COLO829 (cell line): ENCODE measurements at places on chromosomes 11 and 22.

DNA sequence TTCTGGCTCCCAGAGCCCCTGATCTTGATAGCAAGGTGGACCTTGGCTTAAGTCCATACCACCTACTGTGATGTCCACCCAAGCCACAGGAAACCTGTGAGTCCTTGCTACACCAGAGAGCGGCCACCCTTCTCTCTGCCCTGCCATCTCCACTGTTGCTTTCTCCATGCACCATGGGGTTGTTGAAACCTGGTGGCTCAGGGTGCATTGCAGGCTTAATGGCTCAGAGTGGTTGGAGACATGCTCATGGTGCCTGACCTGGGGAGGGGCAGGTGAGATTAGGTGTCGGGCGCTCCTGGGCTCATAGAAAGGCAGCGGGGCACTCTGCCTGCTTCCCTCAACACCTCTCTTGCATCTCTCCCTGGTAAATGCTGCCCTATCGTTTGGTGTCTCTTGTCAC lies 25.0 kb upstream of the CACNG2 start:
- no peak for DNase-seq

GRCh38 chr22:42343121-42343454 lies 72.6 kb upstream of the TCF20 start:
- no peak for DNase-seq

DNA sequence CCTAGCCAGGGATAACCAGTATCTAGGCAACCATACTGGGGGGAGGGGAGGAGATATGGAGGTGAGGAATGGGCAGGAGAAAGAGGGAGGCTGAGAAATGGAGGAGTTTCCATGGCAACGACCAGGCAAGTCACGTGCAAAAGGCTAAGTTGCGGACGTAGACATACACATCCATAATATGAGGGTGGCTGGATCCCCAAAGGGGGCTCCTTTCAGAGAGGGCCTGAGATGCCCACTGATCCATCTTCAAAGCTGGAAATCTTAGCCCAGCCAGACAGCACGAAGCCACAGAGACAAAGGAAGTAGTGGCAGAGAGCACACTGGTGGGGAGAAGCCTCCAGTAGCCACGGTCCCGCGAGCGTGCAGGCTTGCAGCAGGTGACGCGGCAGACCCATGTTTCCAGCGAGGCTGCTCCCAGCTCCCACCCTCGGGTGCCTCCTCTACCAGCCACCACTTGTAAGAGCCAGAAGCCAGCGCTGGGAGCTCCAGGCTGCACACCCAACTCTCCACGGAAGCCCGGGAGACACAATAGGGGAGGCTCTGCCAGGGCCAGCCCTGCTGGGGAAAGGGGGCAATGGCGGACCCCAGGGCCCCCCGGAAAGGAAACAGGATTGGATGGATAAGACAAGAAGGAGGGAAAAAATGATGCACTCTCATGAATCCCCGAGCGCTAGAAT lies 938 bp downstream of the FXYD6 start:
- DNase-seq = no peak

GRCh38 chr11:28049338-28050216 lies 58.4 kb downstream of the KIF18A start:
- peak; percentile 60 for DNase-seq

- DNase-seq = no peak
Observed at GRCh38 chr22:49349841-49350381, 477.8 kb downstream of the BRD1 start.

DNA sequence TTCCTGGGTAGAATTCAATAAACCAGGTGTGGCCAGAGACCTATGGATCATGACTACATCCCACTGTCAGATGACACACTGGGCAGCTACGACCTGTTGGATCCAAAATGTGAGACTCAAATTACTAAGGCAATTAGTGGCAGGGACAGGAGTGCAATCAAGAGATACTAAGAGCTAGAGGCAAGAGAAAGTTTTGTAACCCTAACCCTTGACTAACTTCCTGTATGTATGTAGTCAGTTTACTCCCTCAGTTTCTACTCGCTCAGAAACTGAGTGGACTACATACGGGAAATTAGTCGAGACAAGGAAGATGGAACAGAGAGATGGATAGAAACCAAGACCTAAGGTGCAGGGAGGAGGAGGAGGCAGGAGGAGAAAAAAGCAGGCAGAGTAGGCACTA lies 2.7 kb downstream of the CYB5R2 start:
- DNase-seq = no peak

GRCh38 chr22:39611360-39611759 lies 40.8 kb downstream of the CACNA1I start:
- no peak for DNase-seq

DNA sequence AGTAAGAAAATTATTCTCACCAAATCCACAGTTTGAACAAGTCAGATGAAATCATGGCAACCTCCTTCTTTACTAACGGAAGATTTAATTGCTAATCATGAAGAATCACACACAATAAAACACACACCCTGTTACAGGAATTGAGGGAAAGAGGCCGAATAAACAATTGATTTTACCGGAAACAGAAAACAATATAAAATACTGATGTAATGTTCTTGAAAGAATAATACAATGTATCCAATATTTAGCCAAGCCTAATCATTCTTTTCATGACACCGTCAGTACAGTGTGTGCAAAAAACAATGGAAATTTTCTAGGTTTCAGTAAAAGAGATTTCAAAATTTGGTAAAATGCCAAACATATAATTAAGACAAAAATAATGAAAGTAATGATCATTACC lies 23.4 kb downstream of the ASRGL1 start:
- DNase-seq = no peak

GRCh38 chr11:16365581-16366228 lies 9.4 kb upstream of the SOX6 start:
- peak; percentile 56 for DNase-seq

- DNase-seq = no peak
Observed at GRCh38 chr11:122279194-122279593, 163.2 kb upstream of the BLID start.

DNA sequence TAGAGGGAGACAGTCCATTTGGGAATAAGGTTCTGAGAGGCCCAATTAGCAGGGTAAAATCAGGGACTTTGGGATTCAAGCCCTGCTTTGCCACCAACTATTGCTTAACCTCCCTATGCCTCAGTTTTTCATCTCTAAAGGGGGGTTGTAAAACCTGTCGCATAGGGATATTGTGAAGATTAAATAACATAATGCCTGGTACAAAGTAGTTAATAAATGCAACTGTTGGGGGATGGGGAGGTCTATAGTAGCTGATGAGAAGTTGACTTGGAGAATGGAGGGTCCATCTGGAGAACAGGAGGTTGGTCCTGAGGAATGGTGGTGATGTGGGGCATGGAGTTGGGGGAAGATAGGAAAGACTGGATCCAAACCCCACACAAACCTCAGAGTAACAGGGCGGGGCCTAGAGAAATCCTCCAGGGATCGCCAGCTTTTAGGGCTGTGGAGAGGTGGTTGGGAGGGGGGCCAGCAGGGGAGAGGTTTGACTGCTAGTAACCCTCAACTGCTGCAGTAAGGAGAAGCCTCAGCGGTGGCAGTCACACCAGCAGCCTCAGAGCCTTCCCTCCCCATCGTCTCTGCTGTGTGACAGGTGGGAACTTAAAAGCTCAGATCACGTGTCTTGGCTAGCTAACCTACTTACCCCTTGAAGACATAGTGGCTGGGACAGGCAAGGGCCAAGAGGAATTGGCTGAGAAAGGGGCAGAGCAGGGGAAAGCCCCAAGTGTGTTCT lies 1.1 kb upstream of the ABCG4 start:
- DNase-seq = no peak

- no peak for DNase-seq
Observed at GRCh38 chr11:23947883-23948282, 549.0 kb upstream of the LUZP2 start.

DNA sequence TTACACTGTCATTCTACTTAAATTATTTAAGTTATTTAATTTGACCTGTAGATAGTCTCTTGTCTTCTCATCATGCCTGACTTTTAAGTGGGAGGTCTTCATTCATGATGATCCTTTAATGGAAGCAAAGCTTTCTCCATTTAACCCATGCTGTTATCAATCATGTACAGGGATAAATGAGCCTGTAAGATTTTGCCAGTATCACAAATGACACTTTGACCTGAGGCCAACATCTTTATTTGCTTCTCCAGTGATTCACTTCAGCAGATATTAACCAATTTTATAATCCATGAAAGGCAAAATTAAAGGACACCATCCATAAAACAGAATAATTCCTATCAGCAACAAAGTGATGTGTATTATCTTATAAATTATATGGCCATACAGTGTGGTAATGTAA lies 7.7 kb downstream of the CCDC73 start:
- DNase-seq = no peak

GRCh38 chr11:88312628-88313027 lies 24.9 kb downstream of the CTSC start:
- DNase-seq = no peak

DNA sequence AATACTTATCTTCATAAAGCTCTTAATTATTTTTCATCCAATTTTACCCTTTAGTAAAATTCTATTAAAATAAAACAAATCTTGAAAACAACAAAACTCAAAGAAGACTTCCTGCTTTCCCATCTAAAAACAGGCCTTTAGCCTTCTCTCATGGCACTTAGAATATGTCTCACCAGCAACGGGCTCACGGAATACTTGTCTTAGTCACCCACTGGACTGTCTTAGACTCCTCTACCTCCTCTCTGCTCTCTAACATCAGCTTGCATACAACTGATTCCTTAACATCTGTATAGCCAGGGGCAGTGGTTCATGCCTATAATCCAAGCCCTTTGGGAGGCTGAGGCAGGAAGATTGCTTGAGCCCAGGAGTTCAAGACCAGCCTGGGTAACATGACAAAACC lies 13.7 kb downstream of the HPS5 start:
- DNase-seq = no peak

DNA sequence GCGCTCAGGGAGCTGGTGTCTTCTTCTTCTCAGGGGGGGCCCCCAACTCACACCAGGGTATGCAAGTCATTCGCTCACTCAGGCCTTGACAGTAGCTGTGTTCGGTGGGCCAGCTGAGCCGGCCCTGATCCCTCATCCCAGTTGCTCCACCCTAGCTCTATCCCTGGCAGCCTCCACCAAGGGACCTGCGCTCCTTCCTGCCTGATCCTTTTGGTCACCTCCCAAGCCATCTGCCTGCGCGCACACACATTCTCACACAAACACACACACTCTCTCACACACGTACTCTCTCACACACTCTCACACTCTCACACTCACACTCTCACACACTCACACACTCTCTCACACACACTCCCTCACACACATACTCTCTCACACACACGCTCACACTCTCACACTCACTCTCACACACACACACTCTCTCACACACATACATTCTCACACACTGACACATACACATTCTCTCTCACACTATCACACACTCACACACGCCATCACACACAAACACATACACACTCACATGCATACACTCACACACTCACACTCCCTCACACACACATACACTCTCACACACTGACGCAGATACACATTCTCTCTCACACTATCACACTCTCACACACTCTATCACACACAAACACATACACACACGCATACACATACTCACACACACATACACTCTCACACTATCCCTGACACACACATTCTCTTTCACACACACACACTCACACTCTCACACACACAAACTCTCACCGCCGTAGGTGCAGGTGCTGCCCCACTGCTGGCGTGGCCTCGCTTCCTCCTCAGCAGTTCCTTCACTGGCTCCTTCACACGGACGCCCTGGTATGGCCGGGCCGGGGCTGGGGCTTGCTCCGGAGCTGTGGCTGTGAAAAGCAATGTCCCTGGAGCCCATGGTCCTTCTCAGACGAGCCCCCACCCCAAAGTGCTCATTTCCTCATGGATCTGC lies 20.8 kb downstream of the POU2AF1 start:
- DNase-seq = no peak

GRCh38 chr11:69647390-69647748 lies 6.4 kb downstream of the CCND1 start:
- no peak for DNase-seq

- no peak for DNase-seq
Observed at GRCh38 chr11:5938603-5938965, 3.5 kb upstream of the OR56A3 start.

DNA sequence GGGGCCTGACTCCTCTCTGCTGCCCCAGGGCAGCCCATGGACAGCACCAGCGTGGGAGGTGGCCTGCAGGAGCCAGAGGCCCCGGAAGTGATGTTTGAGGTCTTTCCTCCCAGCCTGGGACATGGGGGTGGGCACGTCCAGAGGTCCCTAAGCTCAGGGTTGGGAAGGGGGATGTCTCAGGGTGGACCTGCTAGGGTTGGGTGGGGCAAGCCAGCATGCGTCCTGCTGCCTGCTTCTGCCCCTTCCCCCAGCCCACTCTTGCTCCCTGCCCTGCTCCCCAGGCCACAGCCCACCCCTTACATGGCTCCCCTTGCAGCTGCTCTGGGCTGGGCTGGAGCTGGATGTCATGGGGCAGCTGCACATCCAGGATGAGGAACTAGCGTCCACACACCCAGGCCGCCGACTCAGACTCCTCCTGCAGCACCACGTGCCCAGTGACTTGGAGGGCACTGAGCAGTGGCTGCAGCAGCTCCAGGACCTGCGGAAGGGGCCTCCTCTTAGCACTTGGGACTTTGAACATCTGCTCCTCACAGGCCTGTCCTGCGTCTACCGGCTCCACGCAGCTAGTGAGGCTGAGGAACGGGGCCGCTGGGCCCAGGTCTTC lies 1.3 kb downstream of the FAM180B start:
- DNase-seq = peak; percentile 41

GRCh38 chr11:121318848-121319834 lies 26.6 kb downstream of the SC5D start:
- DNase-seq = peak; percentile 47

DNA sequence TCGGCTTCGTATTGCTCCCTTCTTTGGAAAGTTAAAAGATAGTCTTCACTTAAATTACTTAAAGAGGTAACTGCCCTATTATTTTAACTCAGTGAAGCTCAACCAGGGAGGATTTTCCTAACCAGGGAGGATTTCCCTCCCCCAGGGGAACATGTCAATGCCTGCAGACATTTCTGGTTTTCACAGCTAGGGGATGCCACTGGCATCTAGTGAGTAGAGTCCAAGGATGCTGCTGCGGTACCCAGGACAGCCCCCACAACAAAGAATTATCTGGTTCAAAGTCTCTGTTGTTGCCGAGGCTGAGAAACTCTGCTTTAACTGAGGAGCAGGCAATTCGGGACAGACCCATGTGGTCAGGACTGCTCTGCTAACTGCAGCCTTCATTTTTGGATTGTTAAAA lies 82.2 kb downstream of the DEPDC5 start:
- DNase-seq = no peak

- DNase-seq = no peak
Observed at GRCh38 chr11:32391956-32392553, 43.3 kb downstream of the WT1 start.

GRCh38 chr11:56782167-56782847 lies 33.8 kb upstream of the OR9G4 start:
- no peak for DNase-seq

- DNase-seq = peak; percentile 49
Observed at GRCh38 chr22:39522567-39523300, 2.4 kb downstream of the ATF4 start.
